B cell (primary cell): ENCODE measurements at places on chromosomes 1 and 21.

DNA sequence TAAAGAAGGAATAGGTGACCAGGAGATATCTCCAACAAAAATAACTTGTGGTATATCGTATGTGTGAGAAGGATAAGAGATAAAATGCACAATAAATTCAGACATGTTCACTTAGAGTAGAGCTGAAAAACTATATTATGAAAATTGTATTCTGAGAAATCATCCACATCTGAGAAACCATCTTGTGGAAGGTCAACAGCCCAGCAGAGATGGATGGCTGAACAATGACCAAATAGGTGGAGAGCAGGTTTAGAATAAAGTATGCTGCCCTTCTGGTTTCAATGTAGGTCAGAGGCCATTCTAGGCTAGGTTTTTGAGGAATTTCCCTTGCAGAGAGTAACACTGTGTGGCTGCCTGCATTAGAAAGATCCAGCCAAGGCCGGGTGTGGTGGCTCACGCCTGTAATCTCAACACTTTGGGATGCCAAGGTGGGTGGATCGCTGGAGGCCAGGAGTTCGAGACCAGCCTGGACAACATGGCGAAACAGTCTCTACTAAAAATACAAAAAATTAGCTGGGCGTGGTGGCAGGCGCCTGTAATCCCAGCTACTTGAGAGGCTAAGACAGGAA is 8.8 kb upstream of the UAP1 start:
- no peaks in the 10 kb centered on the region for H3K27me3 ChIP-seq
- no peak for DNase-seq
- H3K4me3 ChIP-seq: no peak overlapping the region
- no peaks in the 10 kb centered on the region for H3K36me3 ChIP-seq
- no peaks in the 10 kb centered on the region for H3K4me1 ChIP-seq

GRCh38 chr1:43979528-43980254 is 681 bp downstream of the B4GALT2 start:
- no peaks in the 10 kb centered on the region for H3K27me3 ChIP-seq
- peak; percentile 50 for DNase-seq
- peak overlapping the region; percentile 26 for H3K4me3 ChIP-seq

DNA sequence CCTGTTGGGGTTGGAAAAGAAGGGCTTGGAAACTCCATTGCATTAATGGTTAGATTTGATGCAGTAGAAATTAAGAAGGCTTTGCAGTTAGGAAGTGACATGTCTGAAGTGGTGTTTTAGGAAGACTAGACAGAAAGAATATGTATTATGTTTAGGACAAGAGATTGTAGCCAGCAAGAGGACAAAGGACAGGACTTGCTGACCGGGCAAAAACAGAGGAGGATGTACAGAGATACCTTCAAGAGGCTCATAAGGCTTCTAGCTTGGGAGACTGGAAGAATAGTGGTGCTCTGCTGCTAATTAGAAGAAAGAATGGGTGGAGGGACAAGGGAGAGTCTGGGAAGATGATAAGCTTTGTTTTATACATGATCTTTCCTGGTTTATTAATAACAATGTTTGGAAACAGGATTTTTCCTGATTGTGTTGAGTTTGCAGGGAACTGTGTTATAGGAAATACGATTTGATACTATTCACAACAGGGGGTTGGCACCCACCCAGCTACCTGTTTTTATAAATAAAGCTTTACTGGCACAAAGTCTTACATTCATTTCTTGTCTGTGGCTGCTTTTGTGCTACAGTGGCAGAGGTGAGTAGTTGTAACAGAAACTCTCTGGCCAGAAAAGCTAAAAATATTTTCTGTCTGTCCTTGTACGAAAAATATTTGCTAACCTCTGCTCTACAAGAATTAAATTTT is 37.1 kb upstream of the TMCO2 start:
- no peak overlapping the region for H3K4me3 ChIP-seq
- no peak overlapping the region for H3K27ac ChIP-seq
- peaks cover 18% of the 10 kb centered on the region for H3K36me3 ChIP-seq
- H3K27me3 ChIP-seq: no peaks in the 10 kb centered on the region
- H3K4me1 ChIP-seq: no peaks in the 10 kb centered on the region

- H3K27ac ChIP-seq: no peak overlapping the region
- H3K36me3 ChIP-seq: no peaks in the 10 kb centered on the region
- no peak overlapping the region for H3K4me3 ChIP-seq
- no peak for DNase-seq
- peaks cover 5% of the 10 kb centered on the region for H3K4me1 ChIP-seq
Measured at GRCh38 chr1:43059640-43060574, 101.2 kb upstream of the SLC2A1 start.

GRCh38 chr1:19196331-19196730 is 13.7 kb downstream of the UBR4 start:
- peaks cover 31% of the 10 kb centered on the region for H3K36me3 ChIP-seq
- no peak for DNase-seq
- H3K4me3 ChIP-seq: no peak overlapping the region
- H3K27ac ChIP-seq: no peak overlapping the region
- H3K27me3 ChIP-seq: no peaks in the 10 kb centered on the region

- H3K4me1 ChIP-seq: peaks cover 17% of the 10 kb centered on the region
- H3K36me3 ChIP-seq: no peaks in the 10 kb centered on the region
- H3K27ac ChIP-seq: no peak overlapping the region
- H3K4me3 ChIP-seq: no peak overlapping the region
- DNase-seq: no peak
Measured at GRCh38 chr1:9845914-9846313, 22.1 kb upstream of the CLSTN1 start.

GRCh38 chr1:91141858-91142257 is 120.0 kb upstream of the ZNF644 start:
- H3K4me1 ChIP-seq: no peaks in the 10 kb centered on the region
- no peak overlapping the region for H3K4me3 ChIP-seq
- no peaks in the 10 kb centered on the region for H3K27me3 ChIP-seq
- H3K27ac ChIP-seq: no peak overlapping the region
- DNase-seq: no peak

DNA sequence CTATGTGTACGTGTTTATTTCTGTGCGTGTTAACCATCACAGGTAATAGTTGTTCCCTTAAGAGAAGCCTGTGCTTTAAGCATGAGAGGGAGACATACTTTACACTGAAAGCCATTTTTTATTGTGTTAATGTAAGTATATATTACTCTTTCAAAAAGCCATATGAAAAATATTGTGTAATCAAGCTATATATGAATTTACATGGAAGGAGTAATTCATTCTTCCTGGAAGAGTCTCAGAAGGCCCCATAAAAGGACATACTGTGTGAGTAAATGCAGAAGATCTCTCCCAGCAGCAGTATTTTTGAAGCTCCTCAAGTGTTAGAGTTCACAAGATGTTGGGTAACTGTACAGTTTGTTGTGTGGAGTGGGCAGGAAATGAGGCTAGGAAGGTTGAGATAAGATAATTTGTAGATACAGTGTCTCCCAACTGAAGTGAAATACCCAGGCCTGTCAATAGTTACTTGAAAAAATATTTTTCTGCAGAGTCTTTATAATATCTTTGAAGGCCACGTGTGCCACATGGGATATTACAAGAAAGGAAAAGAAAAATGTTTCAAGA is 138.3 kb downstream of the PTGER3 start:
- H3K27ac ChIP-seq: no peak overlapping the region
- H3K27me3 ChIP-seq: no peaks in the 10 kb centered on the region
- DNase-seq: no peak

- no peaks in the 10 kb centered on the region for H3K27me3 ChIP-seq
- no peak within 1 kb of the TSS for H3K4me3 ChIP-seq
- no peak within 1 kb of the TSS for H3K27ac ChIP-seq
- H3K4me1 ChIP-seq: no peaks in the 10 kb centered on the region
Measured at GRCh38 chr1:161089251-161089924, at the start of gene NECTIN4. NECTIN4 (minus strand) TSS chr1:161089558; CDS start chr1:161089296, 262 bp downstream.

GRCh38 chr21:28779914-28780313 is 212.8 kb downstream of the LTN1 start:
- no peaks in the 10 kb centered on the region for H3K4me1 ChIP-seq
- H3K4me3 ChIP-seq: no peak overlapping the region
- H3K27ac ChIP-seq: no peak overlapping the region
- DNase-seq: no peak
- no peaks in the 10 kb centered on the region for H3K36me3 ChIP-seq

DNA sequence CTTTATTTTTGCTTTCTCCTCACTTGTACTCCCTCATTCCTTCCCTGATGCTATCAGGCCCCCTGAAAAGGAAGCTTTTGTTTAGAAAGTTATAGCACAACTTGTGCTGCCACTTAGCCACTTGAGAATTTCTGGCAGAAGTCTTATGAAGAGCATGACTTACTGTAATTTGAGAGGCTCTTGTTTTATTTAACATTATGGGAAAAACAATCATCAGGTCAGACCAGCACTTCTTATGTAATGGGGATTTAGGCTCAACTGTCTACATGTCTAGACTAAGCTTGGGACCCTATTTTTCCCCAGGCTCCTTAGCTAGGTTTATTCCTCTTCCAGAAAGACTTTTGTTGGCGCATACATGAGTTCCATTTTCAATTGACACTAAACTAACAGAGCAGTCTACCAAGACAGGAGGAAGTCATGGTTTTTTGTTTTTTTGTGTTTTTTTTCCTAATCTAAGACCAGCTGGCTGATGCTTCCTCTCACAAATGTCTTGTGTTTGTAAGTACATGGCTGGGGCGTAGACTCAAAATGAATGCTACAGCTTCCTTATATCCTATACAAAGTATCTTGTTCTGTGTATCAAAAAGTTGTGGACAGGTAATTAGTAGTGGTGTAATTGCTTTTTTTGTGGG is 31.5 kb downstream of the TNFSF4 start:
- peak overlapping the region; percentile 76 for H3K27ac ChIP-seq
- peak overlapping the region; percentile 21 for H3K4me3 ChIP-seq
- DNase-seq: no peak
- peaks cover 7% of the 10 kb centered on the region for H3K4me1 ChIP-seq
- no peaks in the 10 kb centered on the region for H3K27me3 ChIP-seq
